ENCODE measurements at places on chromosomes 1 and 21.

DNA sequence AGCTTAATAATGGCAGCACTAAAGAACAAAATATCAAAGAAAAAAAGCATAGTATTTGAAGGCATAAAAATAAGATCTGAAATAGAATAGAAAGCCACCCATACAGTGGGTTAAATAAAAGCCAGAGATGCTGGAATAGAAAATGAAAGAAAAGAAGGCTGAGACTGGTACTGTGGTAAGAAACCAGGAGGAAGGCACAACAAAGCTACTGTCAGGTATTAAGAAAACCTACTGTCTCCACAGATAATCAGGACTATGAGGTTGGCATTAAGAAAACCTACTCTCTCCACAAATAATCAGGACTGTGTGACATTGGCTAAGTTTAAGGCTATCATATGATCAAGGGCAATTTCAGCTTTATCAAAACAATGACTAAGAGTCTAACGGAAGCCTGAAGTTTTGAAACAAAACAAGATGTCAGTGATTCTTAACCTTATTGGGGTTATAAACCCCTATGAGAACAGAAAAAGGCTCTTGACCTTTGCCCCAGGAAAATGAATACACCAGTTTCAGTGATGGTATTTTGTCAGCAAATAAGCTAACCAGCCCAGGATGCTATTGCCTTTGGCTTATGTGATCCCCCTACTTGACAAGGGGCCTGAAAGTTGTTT, 24.4 kb downstream of the MCOLN2 start:
- DNase-seq = no peak

GRCh38 chr1:56285554-56286402, 293.6 kb downstream of the PLPP3 start:
- DNase-seq = no peak

DNA sequence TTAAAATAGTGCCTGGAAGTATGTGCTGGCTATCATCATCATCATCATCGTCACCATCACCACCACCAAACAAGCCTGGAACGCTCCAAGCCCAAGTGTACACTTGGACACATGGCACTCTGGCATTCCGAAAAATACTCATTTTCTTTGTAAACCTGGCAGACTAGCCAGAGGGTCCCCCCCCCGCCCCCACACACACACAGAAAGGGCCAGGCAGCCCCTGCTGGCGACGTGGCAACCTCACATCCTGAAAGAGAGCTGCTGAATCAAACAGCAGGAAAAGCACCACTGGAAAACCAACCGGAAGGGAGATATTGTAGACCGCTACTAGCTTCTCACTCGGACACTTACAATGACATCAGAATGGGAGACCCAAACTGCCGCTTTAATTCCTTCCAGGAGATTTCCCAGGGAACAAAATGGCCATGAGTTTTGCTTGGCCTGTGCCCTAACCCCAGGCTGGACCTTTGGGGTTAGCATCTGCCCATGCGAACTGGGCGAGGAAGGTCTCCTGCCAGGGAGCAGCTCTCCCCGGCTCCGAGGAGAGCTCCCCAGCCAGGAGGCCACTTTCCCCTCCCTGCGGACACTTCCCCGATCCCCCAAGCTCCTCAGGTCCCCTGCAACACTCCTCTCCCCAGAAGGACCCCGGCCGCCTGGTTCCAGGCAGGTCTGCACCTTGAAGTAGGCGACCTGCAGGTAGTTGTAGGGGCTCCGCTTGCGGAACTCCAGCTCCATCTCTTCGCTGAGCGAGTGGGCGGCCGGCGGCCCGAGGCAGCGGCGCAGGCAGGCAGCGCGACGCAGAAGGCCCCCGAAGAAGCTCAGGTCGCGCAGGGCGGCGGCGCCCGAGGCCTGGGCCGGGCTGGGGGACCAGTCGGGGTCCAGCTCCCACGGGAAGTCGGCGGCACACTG, 742 bp downstream of the P3H1 start:
- peak; percentile 61 for DNase-seq

DNA sequence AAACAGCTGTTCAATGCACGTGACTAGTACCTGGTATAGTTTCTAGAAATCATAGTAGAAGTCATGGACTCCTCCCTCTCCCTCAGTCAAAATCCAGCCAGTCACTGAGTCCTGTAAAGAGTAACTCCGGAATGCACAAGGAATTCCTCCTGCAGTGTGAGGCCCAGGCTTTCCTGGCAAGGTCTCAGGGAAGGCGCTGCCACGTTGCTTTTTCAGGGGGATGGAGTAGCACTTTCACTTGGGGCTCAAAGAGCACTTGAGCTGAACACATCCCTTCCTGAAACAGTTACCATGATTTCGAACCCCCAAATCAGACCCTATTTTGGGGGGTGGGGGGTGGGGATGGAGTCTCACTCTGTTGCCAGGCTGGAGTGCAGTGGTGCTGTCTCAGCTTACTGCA, 26.4 kb upstream of the LRRC8D start:
- DNase-seq = no peak

GRCh38 chr21:21385404-21385803, 387.2 kb downstream of the NCAM2 start:
- no peak for DNase-seq

GRCh38 chr1:203671521-203672278, 45.1 kb downstream of the ATP2B4 start:
- DNase-seq = no peak

GRCh38 chr1:8409106-8409505, 91.2 kb downstream of the SLC45A1 start:
- DNase-seq = peak; percentile 17

DNA sequence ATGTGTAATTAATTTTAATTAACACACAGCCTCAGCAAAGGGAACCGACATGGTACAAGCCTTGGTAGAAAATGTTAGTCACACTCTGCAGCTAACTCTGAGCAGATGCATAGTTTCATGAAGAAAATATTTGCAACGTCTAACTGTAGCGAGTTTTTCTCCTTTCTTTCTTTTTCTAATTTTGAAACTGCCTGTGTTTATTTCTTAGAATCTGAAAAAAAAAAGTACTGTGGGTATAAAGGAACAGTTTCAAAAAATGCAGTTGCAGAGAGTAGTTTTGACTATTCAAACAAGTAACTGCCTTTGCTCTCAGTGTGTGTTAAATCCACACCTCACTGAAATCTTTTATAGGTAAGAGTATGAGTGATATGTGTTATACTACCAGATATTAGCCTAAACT, 149.9 kb upstream of the C1orf105 start:
- no peak for DNase-seq

GRCh38 chr1:246142320-246142893, 364.7 kb downstream of the SMYD3 start:
- no peak for DNase-seq

- DNase-seq = no peak
Observed at GRCh38 chr1:33098371-33098770, 17.4 kb downstream of the AZIN2 start.

GRCh38 chr1:81678779-81679178, 122.0 kb upstream of the ADGRL2 start:
- DNase-seq = no peak

- no peak for DNase-seq
Observed at GRCh38 chr1:36752891-36753361, 270.2 kb upstream of the CSF3R start.

DNA sequence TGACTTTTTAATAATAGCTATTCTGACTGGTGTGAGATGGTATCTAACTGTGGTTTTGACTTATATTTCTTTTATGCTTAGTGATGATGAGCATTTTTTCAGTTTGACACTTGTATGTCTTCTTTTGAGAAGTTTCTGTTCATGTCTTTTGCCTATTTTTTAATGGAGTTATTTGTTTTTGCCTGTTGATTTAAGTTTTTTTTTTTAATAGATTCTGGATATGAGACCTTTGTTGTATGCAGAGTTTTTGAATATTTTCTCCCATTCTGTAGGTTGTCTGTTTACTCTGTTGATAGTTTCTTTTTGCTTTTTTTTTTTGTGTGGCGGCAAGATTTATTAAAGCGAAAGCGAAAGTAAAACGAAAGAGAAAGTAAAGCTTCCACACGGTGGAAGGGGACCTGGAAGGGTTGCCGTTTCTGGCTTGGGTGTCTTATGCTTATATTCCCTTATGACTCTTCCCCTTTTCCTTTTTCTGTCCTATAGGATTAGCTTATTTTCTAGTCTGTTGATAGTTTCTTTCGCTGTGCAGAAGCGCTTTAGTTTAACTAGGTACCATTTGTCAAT, 67.6 kb downstream of the TBX19 start:
- DNase-seq = no peak

DNA sequence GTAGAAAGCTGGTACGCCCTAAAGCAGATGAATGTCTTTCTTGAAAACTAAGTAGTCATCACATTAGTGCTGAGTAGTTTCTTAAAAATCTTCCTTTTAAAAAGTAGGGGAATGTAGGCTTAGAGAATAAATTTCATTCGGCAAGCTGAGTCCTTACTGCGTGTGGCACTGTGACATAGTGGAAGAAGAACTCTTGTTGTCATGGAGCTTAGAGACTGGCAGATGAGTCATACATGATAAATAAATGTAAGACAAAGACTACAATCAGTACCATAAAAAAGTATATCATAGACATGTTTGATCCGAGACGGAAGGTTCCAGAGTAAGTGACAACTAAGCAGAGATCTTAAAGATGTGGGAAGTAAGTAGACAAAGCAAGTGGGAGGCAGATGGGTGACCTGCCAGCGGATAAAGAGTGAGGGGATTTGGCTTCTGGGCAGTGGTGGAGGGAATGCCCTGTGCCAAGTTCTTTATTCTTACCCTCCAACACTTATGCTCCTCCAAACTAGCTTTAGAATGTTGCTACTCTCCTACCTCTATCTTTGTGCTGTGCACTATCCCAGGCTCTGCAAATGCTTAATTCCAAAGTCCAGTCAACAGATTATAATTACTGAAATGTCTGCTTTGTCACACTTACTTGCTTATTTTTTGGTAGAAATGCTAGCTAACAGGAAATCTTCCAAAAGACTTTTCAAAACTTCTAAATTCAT, 608.5 kb upstream of the USP24 start:
- no peak for DNase-seq

DNA sequence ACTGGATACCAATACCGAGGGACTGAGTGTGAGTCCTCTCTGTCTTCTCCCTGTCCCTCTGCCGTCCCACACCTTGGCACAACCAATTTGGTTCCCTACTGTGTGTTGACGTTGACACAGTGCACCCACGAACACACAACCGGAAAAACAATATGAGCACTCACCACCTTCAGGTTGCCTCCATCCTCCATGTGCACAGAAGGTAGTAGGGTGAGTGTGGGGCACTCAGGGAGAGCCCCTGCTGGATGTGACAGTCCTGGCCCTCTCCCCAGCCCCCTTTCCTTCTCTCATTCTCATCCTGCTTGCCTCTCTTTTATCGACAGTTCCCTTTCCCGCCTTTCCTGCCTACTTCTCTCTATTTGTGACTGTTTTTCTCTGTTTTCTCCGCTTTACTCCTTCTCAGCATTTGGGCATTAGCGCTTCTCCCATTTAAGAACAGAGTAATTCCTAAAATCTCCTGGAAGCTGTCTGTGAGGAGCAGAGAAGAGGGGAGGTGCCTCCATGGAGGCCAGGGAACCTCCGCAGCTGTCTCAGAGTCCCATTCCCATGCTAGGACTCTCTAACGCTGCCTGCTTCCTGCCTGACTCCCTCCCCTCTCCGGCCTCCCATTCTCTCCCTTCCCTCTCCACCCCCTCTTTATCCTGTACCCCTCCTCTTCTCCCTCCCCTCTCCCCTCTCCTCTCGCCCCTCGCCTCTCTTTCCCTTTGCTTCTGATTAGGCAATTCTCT, 16.4 kb downstream of the CADM3 start:
- no peak for DNase-seq

DNA sequence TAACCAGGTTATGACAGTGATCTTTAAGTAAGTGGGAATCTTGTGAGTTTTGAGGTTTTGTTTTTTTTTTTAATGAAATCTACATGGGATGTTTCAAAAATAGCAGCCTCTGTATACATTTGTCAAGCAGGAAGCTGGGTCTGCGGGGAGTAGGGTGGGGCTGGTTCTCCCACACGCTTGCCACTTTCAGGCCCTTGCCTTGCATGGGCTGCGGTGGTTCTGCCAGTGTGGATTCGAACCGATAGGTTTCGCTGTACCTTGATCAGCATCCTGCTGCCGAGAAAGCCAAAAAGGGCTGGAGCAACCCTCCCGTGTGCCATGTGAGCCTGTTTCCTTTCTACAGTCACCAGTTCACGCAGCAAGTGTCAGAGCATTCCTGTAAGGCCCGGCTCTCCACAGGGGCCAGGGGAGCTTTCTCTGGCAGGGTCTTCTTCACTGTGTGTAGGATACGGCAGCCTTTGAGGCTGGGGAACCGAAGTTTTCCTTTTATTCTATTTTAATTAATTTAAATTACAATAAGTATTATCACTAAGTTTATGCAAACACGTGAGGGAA, 79.2 kb upstream of the SAMD11 start:
- no peak for DNase-seq

DNA sequence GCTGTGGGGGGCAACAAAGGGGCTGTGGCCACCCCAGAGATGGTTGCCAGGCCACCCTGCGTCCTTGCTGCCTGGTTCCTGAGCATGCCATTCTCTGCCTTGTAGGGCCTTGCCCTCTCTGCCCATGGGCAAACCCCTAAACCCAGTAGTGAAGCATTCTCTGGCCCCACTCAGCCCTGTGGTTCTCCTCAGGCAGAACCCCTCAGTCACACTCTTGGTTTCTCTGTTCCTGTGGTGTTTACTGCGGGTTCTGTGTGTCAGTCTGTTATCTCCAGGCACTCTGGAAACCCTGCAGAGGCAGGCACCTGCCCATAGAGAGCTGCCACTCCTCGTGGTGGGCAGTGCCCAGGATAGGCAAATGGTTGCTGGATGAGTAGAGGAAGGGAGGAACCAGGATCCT, 41.1 kb upstream of the IL19 start:
- DNase-seq = no peak

- DNase-seq = no peak
Observed at GRCh38 chr21:42474043-42474831, 21.8 kb downstream of the RSPH1 start.

GRCh38 chr21:31875496-31876015, 2.7 kb downstream of the HUNK start:
- no peak for DNase-seq

DNA sequence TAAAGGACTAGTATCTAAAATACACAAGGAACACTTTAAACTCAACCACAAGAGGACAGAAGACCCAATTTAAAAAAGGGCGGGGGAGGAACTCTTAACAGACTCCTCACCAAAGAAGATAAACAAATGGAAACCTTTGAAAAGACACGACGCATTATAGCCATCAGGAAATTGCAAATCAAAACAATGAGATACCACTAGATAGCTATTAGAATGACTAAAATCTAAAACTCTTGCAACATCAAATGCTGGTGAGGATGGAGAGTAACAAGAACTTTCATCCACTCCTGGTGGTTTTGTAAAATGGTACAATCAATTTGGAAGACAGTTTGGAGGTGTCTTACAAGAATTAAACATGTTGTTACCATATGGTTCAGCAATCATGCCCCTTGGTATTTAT, 708.2 kb downstream of the BRINP3 start:
- DNase-seq = no peak

DNA sequence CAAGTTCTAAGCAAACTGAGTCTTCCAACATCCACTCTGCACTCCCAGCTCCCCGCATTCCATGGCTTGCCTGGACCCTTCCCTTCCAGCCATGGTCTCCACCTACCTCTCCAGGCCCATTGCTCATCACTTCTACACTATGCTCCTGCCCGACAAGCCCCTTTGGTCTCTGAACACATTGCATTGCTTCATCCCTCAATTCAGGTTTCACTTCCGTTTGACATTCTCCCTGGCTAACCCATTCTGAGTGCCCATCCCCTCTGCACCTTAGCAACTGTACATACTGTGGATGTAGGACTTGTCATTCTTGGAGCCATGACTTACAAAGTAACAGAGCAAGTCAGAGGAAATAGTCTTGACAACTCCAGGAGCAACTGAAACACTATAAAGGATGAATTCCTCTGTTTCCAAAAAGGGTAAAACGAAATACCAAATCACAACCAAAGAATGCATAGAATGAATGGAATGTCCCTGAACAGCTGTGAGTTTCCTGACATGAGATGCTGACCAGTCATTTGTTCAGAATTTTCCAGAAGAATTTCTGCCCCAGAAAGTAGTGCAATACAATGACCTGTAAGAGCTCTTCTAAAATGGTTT, 66.7 kb downstream of the KCNJ6 start:
- DNase-seq = no peak
